Peyer's patch (tissue), 4 donors: ENCODE measurements at places on chromosomes 2 and 18.

- no peak for DNase-seq
Observed at GRCh38 chr2:139876321-139876720, 1096.1 kb upstream of the NXPH2 start.

- DNase-seq, result no peak
Observed at GRCh38 chr2:37851428-37851827, 73.7 kb upstream of the RMDN2 start.

GRCh38 chr18:63160172-63160995 is 159.2 kb downstream of the BCL2 start:
- DNase-seq, result no peak

- no peak for DNase-seq
Observed at GRCh38 chr18:8427339-8427738, 181.9 kb upstream of the RAB12 start.

DNA sequence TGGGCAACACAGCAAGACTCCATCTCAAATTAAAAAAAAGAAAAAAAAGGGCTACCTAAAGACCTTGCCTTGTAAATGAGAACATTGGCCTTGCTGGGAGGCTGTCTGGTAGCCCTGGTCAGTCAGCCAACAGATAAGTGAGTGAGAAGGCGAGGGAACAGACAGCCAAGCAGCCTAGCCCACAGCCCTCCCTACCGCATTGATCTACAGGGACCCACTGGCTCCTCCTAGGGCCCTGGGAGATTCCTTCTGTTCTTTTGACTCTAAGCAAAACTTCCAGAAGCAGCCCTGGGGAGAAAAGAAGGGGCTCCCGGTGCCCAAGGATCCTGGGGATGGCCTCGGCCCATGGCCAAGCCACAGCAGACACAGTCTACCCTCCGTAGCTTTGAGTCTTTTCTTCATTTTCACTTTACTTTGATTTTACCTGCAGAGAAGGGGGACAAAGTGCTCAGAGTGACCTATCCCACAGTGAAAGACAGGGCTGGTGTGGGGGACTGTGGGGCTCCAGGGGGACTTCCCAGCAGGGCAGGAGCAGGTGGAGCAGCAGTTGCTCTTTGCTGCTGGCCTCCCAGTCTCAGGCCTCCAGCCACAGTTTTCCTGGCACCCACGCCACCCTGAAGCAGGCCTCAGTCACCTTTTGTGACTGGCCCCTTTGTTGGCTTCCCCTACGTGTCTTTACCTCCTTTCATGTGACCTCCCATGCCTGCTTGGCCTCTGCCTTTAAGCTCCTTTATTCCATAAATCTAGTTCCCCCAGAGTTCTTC is 5.1 kb downstream of the CEP68 start:
- DNase-seq, result no peak

GRCh38 chr18:47191961-47192360 is 15.8 kb upstream of the IER3IP1 start:
- DNase-seq, result no peak

GRCh38 chr2:62495761-62496160 is 10.2 kb downstream of the TMEM17 start:
- DNase-seq, result no peak

GRCh38 chr18:48798334-48799245 is 152.2 kb downstream of the SMAD7 start:
- DNase-seq, result peak; percentile 38
